Activated T-cell treated with anti-CD3 and anti-CD28 coated beads, Interleukin-2, amount 50 U/mL, for 72 hours (primary cell): ENCODE measurements at places on chromosomes 4 and X.

DNA sequence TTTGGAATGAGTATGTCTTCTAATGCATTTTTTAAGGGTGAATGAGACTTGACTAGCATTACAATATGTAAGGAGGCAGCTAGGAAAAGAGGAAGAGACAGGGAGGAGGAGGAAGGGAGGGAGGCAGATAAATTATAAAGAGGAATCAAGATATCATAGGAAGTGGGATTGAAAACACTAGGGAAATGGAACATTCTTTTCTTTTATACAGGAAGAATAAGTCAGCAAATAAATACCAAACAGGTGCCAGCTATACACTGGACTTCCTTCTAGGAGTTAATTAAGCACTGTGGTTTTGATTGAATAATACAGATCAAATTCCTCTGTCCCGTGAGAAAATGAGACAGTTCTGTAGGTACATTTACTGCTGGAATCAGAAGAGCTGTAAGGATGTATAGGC lies 78.6 kb downstream of the PACRGL start:
- no peak for DNase-seq

DNA sequence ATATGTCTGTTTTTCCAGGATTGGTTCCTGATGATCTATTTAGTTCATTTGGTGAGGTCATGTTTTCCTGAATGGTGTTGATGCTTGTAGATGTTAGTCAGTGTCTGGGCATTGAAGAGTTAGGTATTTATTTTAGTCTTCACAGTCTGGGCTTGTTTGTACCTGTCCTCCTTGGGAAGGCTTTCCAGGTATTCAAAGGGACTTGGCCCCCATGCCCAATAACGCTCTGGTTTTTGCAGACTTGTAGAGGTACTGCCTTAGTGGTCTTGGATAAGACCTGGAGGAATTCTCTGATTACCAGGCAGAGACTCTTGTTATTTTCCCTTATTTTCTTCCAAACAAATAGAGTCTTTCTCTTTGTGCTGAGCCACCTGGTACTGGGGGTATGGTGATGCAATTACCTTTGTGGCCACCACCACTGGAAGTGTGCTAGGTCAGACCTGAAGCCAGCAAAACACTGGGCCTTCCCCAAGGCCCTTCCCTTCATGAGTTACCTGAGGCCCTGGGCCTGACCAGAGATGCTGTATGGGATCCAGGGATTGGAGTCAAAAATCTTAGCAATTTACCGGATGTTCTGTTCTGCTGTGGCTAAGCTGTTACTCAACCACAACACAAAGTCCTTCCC lies 63.3 kb upstream of the RXFP1 start:
- DNase-seq: no peak

DNA sequence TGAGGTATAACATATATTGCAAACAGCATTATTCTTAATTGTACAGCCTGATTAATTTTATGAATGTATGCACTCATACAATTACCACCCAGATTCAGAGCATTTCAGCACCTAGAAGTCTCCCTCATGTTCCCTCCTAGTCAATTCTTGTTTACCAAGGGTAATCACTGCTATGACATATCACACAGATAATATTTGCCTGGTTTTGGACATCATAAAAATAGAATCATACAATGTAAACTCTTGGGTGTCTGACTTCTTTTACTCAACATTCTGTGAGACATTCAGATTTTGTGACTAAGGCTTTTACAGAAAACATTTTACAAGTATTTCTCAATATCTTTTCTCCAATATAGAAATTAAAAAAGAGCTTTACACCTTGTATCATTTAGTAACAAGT lies 66.9 kb downstream of the PTPN13 start:
- no peak for DNase-seq

GRCh38 chr4:121375262-121375661 lies 5.6 kb downstream of the QRFPR start:
- DNase-seq: no peak

- no peak for DNase-seq
These were observed 1456.8 kb upstream of the AGA start for GRCh38 chr4:178899084-178899483.
